Mesothelial cell of epicardium (in vitro differentiated cells): ENCODE measurements at places on chromosomes 13 and 19.
A peak's percentile ranks its signal among the peaks of the same experiment; 100 is the strongest.

- H3K27ac ChIP-seq, result no peak overlapping the region
- no peak for DNase-seq
- no peaks in the 10 kb centered on the region for H3K36me3 ChIP-seq
- no peak overlapping the region for H3K4me3 ChIP-seq
- peaks cover 6% of the 10 kb centered on the region for H3K4me1 ChIP-seq
- H3K27me3 ChIP-seq, result no peaks in the 10 kb centered on the region
Measured at GRCh38 chr13:36293497-36293896, 4.1 kb downstream of the CCDC169 start.

DNA sequence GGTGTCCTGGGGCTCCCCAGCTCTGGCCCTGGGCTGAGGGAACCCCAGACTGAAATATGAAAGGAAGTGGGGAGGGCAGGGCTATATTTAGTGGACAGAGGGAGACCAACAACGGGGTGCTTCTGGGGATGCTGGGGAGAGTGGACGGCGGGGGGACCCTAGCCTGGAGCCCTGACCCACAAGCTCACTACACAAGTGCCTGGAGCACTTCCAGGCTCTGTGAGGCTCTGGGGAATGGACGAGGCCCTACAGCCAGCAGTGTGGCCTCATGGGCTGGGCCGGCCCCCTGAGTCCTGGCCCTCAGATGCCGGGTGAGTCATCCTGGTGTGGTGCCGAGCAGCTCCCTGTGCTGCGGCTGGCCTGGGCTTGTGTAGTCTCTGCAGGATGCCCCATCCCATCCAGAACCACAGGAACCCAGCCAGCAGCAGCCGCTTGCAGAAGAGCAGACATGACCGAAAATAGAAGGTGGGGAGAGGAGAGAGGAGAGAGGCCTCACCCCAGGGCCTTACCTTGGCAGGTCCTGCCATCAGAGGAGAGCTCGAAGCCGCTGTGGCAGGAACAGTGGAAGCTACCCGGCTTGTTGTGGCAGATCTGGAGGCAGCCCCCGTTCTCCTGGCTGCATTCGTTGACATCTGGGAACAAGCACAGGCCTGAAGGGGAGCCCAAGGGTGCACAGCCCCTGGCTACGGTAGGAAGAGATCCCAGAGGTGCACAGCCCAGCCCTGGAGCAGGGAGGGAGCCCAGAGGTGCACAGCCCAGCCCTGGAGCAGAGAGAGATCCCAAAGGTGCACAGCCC lies 26.1 kb downstream of the GAS6 start:
- H3K4me1 ChIP-seq, result peaks cover 18% of the 10 kb centered on the region
- peak overlapping the region; percentile 97 for H3K27ac ChIP-seq
- H3K4me3 ChIP-seq, result peak overlapping the region; percentile 57
- peak; percentile 59 for DNase-seq

DNA sequence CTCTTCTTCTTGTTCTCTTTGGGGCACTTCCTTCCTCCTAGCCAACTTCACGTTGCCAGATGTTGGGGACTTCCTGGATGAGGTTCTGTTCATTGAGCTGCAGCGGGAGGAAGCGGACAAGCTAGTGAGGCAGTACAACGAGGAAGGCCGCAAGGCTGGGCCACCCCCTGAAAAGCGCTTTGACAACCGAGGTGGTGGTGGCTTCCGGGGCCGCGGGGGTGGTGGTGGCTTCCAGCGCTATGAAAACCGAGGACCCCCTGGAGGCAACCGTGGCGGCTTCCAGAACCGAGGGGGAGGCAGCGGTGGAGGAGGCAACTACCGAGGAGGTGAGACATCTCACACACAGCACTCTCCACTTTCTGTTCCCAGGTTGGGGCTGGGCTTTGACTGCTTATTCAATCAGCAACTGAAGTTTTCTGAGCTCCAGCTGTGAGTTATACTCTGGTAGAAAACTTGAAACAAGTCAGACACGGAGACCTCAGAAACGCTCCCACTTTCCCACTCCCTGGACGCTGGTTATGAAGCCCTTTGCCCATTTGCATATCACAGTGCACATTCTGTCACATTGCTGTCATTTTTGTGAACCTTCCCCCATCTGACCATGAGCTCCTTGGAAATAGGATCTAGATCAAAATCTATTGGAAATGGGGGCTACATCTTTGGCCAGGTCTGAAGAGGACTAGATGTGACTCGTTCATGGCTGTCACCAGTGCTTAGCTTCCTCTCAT lies 7.2 kb upstream of the CCDC97 start:
- no peaks in the 10 kb centered on the region for H3K4me1 ChIP-seq
- H3K4me3 ChIP-seq, result no peak overlapping the region
- H3K27ac ChIP-seq, result no peak overlapping the region
- H3K36me3 ChIP-seq, result peaks cover 39% of the 10 kb centered on the region
- no peaks in the 10 kb centered on the region for H3K27me3 ChIP-seq

DNA sequence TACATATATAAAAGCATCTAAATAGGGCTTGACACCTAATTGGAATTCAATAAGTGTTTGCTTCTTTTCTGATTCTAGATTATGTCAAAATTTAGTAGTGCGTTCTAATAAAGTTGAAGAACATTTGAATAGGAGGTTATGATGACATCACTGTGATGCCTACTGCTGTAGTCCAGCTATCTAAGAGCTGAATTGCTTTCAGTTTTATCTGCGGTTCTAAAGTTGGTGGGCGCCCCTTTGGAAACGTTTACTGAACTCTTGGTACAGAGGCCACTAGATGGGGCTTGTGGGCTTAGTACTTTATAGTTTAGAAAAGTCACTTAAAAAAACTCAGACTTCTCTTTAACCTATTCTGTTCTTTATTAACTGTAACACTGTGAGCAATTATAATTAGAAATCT lies 776.9 kb downstream of the GPC5 start:
- H3K27ac ChIP-seq, result no peak overlapping the region
- no peaks in the 10 kb centered on the region for H3K27me3 ChIP-seq
- no peaks in the 10 kb centered on the region for H3K36me3 ChIP-seq
- H3K4me1 ChIP-seq, result peaks cover 20% of the 10 kb centered on the region
- no peak for DNase-seq
- H3K4me3 ChIP-seq, result no peak overlapping the region

DNA sequence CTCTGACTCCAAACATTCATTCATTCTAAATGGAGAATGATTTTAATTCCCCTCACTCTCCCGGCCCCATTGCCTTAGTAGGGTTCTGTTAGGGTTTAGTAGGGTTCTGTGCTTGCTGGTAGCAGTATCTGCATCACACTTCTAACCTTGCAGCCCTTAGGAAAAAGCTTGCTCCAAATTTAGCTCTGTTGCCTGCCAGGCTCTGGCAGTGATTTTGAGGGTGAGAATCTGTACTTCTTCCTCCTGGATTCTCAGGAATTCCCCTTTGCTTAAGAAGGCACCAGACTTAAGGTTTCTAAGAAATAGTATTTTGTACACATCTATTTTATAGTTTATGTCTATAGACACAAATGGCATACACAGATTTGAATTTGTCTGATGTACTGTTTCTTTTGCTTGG lies 14.7 kb downstream of the B3GLCT start:
- no peak overlapping the region for H3K27ac ChIP-seq
- peaks cover 28% of the 10 kb centered on the region for H3K4me1 ChIP-seq
- no peak for DNase-seq
- no peaks in the 10 kb centered on the region for H3K27me3 ChIP-seq

DNA sequence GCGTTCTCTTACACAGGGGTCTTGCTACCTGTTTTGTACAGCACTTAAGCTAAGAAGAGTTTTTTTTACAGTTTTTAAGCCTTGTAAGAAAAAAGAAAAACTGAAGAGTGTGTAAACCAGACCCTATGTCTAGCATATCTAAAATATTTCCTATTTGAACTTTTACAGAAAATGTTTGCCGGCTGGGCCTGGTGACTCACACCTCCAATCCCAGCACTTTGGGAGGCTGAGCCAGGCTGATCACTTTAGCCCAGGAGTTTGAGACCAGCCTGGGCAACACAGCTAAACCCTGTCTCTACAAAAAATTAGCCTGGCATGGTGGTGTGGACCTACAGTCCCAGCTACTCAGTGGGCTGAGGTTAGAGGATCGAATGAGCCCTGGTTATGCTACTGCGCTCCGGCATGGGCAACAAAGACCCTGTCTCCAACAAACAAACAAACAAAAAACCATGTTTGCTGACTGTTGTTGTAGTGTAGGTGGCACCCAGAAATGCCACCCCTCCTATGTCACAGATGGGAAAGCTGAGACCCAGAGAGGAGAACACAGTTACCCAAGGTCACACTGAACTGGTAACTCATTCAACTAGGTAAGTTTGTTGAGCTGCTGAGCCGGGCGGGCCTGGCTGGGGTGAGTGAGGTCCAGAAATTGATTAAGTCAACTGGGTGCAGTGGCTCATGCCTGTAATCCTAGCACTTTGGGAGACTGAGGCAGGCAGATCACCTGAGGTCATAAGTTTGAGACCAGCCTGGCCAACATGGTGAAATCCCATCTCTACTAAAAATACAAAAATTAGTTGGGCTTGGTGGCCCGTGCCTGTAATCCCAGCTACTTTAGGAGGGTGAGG lies 1.9 kb upstream of the VASP start:
- H3K4me3 ChIP-seq, result peak overlapping the region; percentile 91
- peaks cover 8% of the 10 kb centered on the region for H3K4me1 ChIP-seq
- no peaks in the 10 kb centered on the region for H3K36me3 ChIP-seq
- H3K27me3 ChIP-seq, result peaks cover 22% of the 10 kb centered on the region
- DNase-seq, result no peak

DNA sequence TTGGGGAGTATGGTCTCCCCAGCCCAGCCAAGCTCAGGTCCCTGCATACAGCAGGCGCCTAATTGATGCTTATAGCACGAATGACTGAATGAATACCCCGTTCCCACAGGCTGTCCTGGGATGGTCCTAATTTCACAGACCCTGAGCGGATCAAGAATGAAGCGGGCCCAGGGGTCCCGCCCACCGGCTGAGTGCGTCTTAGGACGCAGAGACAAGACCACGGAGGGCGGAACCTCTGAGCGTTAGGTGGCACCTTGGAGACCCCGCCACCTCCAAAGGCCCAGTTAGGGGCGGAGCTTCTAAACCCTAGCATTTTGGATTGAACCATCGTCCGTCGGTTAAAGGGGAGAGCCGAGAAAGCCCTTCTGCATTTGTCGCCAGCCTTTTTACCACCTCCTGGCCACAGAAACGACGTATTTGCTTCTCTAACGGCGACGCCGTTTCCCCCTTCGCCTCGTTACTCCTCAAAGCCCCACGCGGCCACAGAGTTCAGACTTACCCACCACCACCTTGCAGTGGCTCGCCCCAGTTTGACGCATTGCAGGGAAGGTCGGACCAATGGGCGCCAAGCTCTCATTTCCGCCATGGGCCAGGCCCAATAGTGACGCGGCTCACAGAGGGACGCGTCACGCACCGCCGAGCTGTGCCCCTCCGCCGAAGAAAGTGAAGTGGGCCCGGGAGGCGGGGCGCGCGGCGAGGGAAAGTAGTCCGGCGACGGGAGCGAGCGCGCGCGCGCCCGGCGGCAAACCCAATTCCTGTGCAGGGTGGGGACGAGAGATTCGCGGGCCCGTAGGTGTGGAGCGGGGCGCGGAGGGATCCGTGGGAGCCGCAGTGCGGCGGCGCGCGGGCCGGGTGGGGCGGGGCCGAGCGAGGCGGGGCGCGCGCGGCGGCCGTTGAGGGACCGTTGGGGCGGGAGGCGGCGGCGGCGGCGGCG lies 479 bp upstream of the CALM3 start:
- H3K27me3 ChIP-seq, result no peaks in the 10 kb centered on the region
- peak; percentile 99 for DNase-seq
- peaks cover 5% of the 10 kb centered on the region for H3K36me3 ChIP-seq
- H3K4me1 ChIP-seq, result peaks cover 21% of the 10 kb centered on the region
- H3K27ac ChIP-seq, result peak overlapping the region; percentile 100
